ENCODE measurements at places on chromosomes 2 and 18.
A peak's percentile ranks its signal among the peaks of the same experiment; 100 is the strongest.

DNA sequence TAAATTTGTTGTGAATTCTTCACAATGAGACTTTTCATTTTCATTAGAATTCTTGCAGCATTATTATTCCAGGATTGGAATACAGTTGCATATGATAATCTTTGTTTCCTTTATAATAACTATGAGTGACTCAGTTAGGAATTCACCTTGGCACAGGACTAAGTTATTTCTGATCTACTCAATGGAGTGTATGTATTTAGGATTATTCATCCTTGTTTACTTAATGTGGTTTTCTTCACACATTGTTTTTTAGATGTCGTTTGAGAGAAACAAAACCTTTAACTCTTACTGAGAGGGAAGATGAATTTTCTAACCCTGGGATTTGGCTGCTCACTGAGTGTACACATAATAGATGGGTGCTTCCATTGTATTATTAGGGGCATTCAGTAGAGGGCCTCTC lies 970.1 kb downstream of the DPP10 start:
- DNase-seq: no peak

DNA sequence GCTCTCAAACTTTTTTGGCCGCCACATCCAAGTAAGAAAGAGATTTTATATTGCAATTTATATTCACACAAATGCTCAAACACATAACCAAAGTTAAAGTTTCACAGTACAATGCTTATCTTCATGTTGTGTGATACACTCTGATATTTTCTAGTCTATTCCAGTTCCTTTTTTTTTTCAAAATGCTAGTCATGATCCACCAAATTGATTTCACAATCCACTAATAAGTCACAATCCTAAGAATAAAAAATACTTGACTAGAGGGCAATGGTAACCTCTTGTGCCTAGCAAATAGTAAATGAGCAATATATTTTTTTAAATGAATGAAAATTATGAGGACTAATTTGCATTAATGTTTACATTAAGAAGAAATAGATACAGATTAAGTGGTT lies 5.8 kb upstream of the PTPN4 start:
- DNase-seq: no peak

DNA sequence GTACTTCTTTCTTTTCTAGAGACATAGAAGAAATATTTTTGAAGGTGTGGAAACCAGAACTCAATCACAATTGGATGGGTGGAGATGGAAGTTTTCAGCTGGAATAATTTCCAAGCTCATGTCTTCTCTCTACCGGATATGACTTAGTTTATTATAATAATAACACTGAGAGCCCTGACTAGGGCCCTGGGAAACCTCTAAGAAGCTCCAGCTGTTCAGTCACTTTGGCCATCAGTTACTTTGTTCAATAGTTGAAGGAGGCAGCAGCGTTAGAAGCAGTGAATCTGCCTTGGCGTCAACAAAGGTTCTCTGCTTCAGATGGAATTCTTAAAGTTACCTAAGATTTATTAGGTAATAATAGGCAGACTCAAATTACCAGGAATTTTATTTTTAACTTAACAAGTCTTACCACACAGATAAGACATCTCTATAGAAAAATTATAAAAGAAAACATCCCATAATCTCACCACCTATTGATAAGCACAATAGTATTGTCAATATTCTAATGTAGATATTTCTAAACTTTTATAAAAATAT lies 293.8 kb upstream of the CHAC2 start:
- no peak for DNase-seq

- DNase-seq: no peak
Measured at GRCh38 chr2:172079416-172079815, 5.9 kb upstream of the DLX1 start.

DNA sequence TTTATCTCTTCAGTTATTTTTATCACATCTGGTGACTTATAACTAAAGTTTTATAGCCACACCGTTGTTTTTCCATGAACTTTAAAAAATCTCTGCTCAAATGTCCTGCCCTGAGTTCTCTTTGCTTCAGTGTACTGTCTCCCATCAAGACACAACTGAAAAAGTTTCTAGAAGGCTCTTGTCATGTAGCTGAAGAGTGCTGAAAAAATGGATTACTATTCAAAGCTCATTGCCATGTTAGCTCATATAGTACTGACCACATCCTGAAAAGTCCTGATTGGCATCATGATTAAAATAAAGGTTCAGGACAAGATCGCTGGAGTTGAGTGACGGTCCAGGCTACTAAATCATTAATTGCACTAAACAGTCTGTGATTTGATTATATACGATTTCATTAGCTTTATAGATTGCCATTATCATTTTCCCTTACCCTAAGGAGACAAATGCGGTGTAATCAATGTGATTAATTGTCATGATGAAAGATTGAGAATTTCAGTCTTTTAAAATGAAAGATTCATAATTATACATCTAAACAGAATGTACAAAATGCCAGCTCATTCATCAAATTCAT lies 62.2 kb downstream of the MFSD6 start:
- DNase-seq: no peak

DNA sequence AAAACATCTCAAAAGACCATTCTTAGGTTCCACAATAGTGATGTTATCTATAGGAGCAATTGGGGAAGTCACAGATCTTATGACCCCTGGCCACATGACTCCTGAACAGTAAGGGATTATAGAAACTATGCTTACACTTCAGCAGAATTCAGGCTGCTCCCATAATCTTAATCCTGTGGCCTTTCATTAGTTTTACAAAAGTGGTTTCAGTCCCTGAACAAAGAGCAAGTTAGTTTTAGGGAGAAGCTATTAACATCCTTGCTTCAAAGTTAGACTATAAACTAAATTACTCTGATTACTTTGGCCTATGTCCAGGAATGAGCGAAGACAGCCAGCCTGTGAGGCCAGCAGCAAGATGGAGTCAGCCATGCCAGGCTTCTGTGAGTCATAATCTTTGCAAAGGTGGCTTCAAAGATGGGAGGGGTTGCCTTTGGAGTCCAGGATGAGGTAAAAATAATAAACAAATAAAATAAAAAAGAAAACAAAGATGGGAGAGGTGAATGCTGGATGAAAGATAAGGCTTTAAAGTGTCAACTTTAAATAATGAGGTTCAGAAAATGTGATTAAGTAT lies 168.7 kb upstream of the NDUFV2 start:
- DNase-seq: peak; percentile 14

- DNase-seq: no peak
Measured at GRCh38 chr2:168015274-168015953, 232.0 kb downstream of the STK39 start.

DNA sequence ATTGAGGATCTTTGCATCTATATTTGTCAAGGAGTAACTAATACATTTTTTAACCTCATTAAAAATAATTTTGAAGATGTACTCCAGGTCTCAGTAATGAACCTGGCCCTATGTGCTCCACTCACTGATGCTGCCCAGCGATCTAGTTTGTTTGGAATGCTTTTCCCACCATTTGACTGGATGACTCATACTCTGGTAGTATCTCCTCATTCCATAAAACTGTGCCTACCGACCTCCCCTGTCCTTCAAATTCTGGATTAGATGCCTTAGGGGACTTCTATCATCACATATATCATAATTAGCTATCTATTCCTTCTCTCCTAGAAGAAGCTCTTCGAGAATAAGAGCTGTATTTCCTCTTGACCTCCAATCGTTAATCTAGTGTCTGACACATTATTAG lies 83.8 kb downstream of the FAM117B start:
- no peak for DNase-seq

DNA sequence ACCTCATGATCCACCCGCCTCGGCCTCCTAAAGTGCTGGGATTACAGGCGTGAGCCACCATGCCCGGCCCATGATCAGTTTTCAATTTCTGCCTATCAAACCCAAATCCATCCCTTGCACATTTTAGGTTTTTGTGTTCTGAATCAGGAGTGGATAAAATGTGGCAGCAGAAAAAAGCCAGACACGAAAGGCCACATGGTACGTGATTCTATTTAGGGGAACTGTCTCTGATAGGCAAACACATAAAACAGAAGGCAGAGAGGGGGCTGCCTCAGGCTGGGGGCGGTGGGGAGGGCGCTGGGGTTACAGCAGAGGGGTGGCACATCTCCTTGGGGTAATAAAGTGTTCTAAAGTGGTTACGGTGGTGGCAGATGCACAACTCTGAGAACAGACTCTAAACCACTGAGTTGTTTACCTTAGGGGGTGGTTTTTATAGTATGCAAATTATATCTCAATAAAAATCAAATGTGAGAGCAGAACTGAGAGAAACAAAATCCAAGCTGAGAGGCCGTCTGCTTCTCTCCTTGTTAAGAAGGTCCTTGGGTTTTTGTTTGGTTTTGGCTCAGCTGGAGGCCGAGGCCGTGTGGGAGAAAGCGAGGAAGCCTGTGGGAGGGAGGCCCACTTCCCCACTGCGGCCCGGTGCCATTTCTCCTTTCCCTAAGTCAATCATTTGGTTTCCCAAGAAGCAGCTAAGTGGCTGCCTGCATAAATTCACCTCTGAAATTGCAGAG lies 78.0 kb downstream of the SOWAHC start:
- DNase-seq: no peak

GRCh38 chr2:241760301-241760771 lies 16.3 kb upstream of the GAL3ST2 start:
- no peak for DNase-seq
